ENCODE measurements at places on chromosomes 6 and 20.
A peak's percentile ranks its signal among the peaks of the same experiment; 100 is the strongest.

- H3K4me3 ChIP-seq = no peak overlapping the region
- H3K4me1 ChIP-seq = no peaks in the 10 kb centered on the region
- H3K27ac ChIP-seq = no peak overlapping the region
- H3K36me3 ChIP-seq = peaks cover 2% of the 10 kb centered on the region
These were observed 11.3 kb downstream of the SLC2A12 start for GRCh38 chr6:134041093-134041492.

DNA sequence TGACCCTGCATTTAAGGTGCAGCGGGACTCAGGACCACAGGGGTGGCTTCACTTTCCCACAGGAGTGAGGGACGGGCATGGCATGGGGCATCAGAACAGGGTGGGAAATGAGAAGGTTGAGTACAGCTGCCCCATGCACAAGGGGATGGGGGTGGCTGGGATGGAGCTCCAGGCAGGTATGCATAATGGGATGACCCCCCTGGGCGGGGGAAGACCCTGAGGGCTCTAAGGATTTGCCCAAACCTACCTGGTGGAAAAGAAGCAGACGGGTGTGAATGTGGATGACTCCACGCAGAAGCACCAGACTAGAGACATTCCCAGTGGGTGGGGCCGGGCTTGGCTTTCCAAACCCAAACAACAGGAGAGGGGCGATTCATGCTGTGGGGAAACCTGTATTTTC lies 200.3 kb downstream of the SYNDIG1 start:
- H3K27ac ChIP-seq = no peak overlapping the region
- H3K27me3 ChIP-seq = no peaks in the 10 kb centered on the region
- no peak overlapping the region for H3K4me3 ChIP-seq

GRCh38 chr20:62159839-62160238 lies 16.3 kb downstream of the SS18L1 start:
- H3K4me3 ChIP-seq = peak overlapping the region; percentile 24
- H3K27ac ChIP-seq = peak overlapping the region; percentile 88
- H3K27me3 ChIP-seq = peaks cover 1% of the 10 kb centered on the region
- peaks cover 31% of the 10 kb centered on the region for H3K36me3 ChIP-seq
- H3K4me1 ChIP-seq = peaks cover 14% of the 10 kb centered on the region

- peaks cover 36% of the 10 kb centered on the region for H3K36me3 ChIP-seq
- H3K4me3 ChIP-seq = no peak overlapping the region
- no peak overlapping the region for H3K27ac ChIP-seq
- H3K4me1 ChIP-seq = peaks cover 16% of the 10 kb centered on the region
- no peak for DNase-seq
- H3K27me3 ChIP-seq = no peaks in the 10 kb centered on the region
These were observed 92.9 kb downstream of the ZMYND8 start for GRCh38 chr20:47263465-47264084.

- peak overlapping the region; percentile 76 for H3K4me3 ChIP-seq
- no peaks in the 10 kb centered on the region for H3K27me3 ChIP-seq
- peaks cover 70% of the 10 kb centered on the region for H3K4me1 ChIP-seq
- no peak for DNase-seq
- peaks cover 49% of the 10 kb centered on the region for H3K36me3 ChIP-seq
These were observed 107.4 kb downstream of the PREX1 start for GRCh38 chr20:48720256-48720985.

Measured in activated CD4-positive, alpha-beta T cell treated with anti-CD3 and anti-CD28 coated beads, Interleukin-2, amount 10 ng/mL, durations not matched to agents 24 days and 14 days (primary cell).